ENCODE measurements at places on chromosomes 3 and 15.

DNA sequence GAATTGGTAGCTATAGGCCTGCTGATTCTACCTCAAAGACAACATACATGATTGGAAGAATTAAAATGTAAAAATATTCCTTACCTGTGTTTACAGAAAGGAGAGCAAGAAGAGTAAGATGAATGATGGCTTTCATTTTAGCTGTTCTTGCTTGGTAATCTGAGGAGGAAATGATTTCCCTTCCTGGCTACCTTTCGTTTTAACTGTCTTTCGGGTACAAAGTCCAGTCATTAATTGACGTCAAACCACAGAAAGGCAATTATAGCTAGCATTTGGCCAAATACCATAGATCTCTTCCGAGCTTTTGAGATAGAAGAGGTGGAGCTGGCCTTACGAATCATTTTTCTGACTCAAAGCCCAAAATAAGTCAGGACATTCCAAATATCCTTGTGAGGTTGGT lies at the start of gene MUC13:
Gene MUC13, minus strand, starts transcription at position 175 of the 400 bp plus-strand sequence. Its CDS starts 39 bp downstream, at position 136.
- no peak for DNase-seq

GRCh38 chr3:141086188-141086587 lies 35.0 kb downstream of the SPSB4 start:
- DNase-seq = no peak

DNA sequence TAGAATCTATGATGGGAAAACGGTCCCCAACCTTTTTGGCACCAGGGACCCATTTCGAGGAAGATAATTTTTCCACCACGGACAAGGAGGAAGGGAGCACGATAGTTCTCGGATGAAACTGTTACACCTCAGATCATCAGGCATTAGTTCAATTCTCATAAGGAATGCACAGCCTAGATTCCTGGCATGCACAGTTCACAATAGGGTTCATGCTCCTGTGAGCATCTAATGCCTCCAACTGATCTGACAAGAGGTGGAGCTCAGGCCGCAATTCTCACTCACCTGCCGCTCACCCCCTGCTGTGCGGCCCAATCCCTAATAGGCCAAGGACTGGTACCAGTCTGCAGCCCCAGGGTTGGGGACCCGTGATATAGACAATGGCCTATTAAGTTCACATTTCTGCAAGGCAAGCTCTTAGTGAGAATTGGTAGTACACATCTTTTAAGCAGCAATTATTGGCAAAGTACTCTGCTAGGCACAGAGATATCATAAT lies 26.5 kb downstream of the CD200R1 start:
- no peak for DNase-seq

DNA sequence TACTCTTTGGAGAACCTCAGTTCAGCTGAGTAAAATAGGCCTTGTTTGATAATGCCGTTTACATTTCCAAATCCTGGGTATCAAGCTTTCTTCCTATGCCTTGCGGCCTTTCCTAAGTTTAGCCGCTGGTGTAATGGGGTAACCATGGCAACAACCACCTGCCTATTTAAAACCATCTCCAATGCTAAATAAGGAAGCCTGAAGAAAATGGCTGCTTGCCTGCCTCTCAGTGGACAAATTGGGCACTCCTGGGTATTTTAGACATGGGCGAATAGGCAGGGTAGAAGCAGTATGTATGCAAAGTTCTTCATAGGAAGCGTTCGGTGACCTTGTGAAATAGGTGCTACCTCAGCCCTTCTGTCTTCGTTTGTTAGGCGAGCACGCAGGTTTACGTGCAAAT lies 122.7 kb downstream of the DGKG start:
- DNase-seq = no peak

- DNase-seq = no peak
These were observed 164.3 kb upstream of the GMNC start for GRCh38 chr3:191026746-191027145.

DNA sequence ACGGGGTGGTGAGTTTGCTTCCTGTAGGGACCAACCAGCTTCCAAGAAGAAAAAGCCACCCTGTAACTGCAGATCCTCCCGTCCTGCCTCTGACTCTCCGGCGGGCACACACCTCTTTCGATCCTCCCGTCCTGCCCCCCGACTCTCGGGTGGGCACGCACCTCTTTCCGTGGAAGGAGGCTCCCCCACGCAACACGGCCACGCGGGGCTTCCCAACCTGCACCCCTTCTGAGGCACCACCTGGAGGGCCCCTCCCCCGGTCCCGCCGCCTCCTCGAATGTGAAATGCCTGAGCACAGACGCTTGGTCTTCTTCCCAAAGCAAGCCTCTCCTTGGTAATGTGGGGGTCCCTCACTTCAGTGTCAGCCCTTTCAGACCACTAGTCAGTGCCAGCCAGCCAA lies 7.3 kb downstream of the ADAMTS17 start:
- no peak for DNase-seq

GRCh38 chr3:197908957-197909701 lies 40.9 kb upstream of the RPL35A start:
- DNase-seq = no peak

DNA sequence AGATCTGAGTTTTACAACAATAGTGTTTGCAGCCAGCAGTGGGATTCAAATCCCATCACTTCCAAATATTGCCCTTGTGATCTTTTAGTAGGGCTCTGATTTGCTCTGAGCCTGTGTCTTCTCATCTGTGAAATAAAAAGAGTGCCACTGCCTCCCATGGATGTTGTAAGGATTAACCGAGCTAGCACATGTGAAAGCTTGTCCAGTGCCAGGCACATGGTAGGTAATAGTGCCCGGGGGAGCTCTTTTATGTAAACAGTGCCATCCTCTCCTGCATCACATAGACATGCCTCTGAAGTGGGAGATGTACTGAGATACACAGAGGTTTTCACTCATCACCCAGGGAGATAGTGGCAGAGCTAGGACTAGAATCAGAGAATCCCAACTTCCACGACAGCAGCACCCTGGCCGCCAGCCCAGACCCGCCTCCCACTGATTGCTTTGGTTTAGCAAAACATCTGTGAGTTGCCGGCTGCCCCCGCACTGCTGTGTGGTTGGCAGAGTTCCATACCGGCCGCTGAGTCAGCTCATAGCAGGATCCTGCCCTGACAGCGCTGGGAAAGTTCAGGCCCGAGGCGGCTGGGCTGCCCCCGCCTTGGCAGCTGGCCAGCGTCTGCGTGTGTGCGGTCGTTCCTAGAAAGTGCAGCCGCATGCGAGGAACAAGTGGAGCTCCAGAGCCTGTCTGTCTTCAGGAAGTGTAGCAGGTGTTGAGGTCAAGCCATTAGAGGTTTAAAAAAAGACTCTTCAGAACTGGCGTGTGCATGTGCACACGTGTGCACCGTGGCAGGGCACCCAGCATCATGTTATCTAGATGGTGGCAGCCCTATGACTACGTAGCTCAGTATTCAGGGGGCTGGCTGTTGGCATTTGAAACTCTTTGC lies 5.0 kb downstream of the ARID3B start:
- DNase-seq = peak; percentile 89

GRCh38 chr3:143352850-143353550 lies 233.4 kb downstream of the CHST2 start:
- DNase-seq = no peak

- no peak for DNase-seq
These were observed 553.1 kb upstream of the PPP2R3A start for GRCh38 chr3:135412475-135412874.

DNA sequence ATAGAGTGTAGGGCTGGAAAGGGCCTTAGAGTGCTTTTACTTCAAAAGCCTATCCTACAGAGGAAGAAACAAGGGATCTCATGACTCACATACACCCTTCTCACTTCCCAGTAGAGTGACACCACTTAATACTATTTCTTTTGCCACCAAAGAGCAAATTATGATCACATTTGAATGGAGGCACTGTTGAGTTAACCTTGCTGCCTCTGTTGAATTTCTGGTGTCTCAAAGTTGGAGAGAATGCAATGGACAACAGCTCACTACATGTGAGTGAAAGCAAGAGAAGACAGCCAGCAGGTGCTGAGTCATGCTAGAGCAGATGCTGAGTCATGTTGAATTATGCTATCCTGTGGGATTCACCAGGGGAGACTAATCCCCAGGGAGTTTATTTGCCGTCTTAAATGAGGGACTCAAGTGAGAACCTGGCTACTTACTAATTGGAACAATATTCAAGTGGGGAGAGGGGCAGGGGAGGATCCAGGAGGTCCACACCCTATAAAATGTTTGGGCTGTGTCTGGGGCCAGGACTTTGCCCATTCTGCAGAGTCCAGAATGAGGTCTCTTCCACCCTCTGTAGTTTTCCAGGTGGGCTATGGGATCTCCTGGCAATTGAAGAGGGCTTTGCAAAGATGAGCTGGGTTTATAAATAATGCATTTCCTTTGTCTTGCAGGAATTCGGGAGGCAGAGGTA lies 35.8 kb downstream of the ST8SIA2 start:
- DNase-seq = no peak

DNA sequence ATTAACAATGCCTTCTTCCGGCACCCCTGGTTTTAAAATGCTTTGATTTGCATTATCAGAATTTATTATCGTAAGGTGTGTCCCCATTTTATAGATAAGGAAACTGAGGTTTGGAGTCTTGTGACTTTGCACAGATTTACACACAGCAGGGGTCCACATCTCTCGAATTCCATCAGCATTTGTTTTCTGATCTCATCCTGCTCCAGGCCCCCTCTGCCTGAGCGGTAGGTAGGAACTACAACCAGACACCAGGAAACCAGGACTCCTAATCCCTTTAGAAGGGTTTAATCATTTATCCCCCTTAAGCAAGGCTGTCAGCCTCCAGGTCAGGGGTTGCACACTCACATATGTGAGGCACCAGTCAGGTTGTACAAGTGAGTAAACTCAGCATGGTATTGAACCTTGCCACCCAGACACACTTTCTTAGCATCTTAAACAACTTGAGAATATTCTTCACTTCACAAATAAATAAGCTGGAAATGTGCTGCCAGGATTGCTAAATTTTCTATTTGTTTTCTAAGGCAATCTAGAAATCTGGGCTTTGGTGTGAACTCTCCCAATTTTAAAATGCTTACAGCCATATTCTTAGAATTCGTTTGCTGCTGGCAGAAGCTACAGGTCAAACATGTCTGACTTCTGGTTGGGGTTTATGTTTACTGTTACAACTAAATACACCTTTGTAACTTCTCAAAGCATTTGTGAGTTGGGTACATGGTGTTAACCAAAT lies 31.7 kb upstream of the CMTM7 start:
- no peak for DNase-seq

DNA sequence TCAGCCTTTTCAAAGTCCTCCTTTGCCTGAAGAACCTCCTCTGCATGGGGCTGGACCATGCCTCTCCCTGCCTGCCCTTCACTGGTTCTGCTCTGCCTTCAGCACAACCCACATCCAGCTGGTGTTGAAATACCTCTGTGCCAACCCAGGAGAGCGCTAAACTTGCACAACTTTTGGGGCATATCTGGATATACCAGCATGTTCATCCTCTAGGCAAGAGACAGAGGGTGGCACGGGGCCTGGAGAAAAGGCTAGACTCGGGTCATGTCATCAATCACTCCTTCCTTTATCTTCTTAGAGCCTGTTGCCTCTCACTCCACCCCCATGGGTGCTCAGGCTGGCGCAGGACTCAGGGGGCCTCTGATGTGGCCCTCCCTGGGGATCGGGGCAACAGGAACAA lies 4.8 kb downstream of the SEMA4B start:
- no peak for DNase-seq

DNA sequence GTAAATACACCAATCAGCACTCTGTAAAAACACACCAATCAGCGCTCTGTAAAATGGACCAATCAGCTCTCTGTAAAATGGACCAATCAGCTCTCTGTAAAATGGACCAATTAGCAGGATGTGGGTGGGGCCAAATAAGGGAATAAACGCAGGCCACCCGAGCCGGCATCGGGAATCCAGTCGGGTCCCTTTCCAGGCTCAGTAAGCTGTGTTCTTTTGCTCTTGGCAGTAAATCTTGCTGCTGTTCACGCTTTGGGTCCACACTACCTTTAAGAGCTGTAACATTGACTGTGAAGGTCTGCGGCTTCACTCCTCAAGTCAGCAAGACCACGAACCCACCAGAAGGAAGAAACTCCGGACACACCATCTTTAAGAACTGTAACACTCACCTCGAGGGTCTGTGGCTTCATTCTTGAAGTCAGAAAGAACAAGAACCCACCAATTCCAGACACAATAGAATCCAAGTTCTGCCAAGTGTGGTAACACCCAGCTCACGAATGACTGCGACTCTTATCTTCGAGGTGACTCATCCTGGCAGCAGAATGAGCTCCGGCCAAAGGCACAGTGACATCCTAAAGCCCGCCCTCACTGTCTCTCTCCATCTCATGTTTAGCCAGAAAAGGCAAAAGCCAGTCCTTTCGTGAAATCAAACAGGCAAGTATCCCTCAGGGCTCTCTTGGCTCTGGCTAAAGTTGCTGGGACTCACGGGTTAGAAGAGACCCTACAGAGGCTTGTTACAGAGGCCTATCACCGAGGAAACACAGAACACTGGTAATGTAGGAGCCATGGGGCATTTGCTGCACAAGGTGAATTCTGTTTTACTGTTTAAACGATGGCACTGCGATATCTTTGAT lies 155.2 kb downstream of the FAM43A start:
- no peak for DNase-seq

- DNase-seq = no peak
These were observed 12.0 kb downstream of the AMOTL2 start for GRCh38 chr3:134362221-134362620.

DNA sequence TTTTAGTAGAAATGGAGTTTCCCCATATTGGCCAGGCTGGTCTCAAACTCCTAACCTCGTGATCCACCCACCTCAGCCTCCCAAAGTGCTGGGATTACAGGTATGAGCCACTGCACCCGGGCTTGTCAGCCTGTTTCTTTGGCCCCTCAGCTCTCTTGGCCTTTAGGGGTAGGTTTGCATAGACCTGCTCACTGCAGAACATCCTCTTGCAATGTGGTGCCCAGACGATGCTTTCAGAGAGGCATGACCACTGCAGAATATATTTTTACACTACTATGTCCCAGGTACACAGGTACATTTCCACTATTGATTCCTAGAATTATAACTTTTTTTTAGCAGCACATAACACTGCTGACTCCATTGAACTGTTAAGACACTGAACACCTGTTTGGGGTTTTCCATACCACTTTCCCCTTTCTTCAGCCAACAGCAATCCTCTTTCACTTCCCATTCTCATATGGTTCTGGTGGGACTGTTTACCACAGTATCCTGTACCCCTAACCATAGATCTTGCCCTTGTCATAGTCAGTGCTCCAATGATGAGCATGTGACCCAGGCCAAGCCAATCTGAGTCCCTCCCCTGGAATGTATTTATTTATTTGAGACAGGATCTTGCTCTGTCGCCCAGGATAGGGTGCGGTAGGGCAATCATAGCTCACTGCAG lies 21.1 kb downstream of the CCDC32 start:
- DNase-seq = no peak
